Stimulated activated CD8-positive, alpha-beta memory T cell treated with anti-CD3 and anti-CD28 coated beads, Interleukin-15, amount 100 ng/mL, for 24 hours (primary cell): ENCODE measurements at places on chromosomes 12 and 14.

DNA sequence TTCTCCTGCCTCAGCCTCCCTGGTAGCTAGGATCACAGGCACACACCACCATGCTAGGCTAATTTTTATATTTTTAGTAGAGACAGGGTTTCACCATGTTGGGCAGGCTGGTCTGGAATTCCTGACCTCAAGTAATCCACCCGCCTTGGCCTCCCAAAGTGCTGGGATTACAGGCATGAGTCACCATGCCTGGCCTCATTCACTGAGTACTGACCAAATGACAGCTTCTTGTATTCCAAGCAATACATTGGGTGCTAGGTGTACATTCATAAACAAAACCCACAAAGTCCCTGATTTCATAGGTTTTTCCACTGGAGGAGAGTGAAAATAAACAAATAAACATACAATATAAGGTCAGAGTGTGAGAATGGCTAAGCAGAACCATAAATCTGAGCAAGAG is 136.3 kb downstream of the HELB start:
- DNase-seq: no peak

DNA sequence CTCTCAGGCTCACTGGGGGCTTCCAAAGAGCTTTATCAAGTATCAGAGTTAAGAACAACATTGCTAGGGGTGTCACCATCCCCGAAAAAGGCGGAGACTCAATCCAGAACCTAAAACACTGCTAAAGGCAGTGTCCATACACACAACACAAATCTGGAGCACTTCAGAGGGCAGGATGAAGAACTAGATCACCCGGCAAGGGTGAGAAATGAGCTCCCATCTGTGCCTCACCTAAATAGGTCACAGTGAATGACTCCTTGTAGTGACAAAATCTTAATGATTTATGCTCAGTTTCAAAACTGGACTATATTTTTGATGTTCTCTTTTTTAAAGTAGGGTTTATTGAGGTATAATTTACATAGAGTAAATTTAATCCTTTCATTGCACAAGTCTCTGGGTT is 25.6 kb downstream of the NIN start:
- DNase-seq: no peak

DNA sequence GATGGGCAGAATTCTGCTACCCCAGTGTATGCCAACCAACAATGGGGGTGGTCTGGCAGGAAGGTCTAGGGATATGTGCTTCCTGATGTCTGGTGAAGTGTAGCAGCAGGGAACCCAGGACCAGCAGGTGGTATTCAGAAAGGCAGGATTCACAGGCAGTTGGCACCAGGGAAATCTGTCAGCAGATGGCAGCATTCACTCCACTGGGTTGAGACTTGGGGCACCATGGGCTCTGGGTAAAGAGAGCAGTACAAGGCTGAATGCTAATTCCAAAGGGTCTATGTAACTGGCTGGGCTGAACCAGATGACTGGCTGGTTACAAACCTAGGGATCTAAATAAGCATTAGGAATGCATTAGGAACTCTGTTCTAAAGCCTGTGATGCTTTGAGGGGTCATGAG is 466.9 kb upstream of the STXBP6 start:
- no peak for DNase-seq

DNA sequence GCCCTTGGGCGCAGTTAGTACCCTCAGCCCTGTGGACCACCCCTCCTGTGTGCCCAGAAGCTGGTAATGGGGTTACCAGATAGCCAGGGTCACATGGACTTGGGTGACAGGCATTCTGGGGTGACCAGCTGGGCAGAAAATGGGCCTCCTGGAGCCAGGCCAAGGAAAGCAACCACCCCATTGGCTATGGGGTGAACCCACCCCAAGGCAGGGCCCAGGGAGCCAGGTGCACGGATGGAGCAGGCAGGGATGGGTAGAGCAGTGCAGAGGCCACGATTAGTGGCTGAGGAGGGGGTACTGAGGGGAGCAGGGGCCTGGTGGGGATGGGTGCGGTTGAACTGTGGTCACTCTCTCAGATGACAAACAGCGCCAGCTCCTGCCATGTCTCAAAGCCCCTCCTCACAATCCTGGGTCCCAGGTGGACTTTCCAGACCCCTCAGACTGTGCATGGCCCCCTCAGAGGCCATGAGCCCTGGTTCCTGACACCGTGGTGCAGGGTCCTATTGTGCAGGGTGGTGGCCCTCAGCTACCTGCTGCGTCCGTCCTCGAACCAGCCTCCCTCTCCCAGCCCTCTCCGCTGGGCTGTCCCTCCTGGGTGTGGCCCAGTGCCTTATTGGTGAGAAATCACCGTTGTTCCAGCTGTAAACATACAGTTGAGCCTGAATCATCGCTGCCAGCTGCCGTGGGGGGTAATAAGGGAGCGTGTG is 23.4 kb upstream of the BEGAIN start:
- no peak for DNase-seq

DNA sequence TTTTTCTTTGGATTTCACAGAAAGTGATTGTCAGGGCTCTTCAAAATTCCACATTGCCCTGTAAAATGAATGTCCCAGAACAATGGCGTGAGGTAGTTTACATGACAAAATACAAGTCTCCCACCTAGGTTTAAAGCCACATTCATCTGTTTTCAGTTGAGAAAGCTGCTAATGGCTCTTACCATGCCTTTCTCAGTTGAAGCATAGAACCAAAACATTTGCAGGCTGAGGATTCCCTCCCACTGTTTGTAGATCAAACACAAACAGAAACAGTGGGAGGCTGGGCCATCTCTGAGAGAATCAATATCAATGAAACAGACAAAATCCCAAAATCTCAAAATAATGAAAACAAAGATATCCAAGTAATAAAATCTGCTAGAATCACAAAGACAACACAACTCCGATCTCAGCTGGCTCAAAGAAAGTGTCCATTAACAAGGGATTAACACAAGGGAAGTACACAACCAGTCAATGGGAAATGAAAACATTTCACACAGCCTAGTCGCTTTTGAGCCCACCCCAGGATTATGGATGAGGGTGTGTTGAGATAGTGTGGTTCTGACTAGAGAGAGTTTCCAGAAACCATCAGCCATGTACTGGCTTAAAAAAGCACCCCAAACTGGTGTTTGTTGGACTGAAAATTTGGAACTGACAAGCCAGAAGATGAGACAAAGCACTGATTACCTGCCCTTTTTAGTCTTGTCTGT is 54.5 kb upstream of the TMEM260 start:
- no peak for DNase-seq

DNA sequence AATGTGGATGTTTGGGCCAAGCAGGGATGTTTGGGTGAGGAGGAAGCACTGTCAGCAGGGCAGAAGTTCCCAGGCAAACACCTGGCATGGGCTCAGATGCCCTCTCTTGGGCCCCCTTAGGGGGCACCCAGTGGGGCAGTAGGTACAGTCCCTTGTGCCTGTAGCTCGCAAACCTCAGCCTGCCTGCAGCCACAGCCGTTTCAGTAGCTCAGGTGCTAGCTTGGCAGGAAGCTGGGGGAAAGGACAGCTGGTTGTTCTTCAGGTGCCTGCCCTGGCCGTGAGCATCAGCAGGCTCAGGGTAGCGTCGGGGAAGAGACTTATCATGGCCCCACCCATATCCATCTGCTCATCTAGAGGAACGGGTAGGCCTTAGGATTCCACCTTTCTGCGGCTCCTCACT is 67.5 kb downstream of the B4GALNT3 start:
- no peak for DNase-seq

DNA sequence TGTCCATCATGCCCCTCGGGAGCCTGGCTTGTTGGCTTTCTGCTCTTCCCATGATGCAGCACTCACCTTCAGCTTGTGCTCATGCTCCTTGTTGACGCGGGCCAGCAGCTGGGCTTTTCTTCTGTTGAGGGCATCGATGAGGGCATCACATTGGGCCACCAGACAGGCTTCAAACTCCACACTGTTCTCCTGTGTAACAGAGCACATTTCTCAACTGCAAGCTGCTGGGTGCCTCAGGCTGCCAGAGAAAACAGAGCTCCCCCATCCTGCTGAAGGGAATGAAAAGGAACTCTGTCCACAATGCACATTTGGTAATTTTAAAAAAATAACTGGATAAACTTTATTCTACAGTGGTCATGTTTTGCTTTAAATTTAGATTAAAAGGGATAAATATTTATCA is 72.1 kb downstream of the TRIM9 start:
- no peak for DNase-seq

- DNase-seq: no peak
These were observed 53.7 kb downstream of the PLEKHA5 start for GRCh38 chr12:19183121-19183838.

GRCh38 chr12:49293056-49293956 is 1.6 kb upstream of the PRPH start:
- DNase-seq: no peak

GRCh38 chr14:56660677-56661389 is 81.2 kb downstream of the TMEM260 start:
- DNase-seq: no peak

DNA sequence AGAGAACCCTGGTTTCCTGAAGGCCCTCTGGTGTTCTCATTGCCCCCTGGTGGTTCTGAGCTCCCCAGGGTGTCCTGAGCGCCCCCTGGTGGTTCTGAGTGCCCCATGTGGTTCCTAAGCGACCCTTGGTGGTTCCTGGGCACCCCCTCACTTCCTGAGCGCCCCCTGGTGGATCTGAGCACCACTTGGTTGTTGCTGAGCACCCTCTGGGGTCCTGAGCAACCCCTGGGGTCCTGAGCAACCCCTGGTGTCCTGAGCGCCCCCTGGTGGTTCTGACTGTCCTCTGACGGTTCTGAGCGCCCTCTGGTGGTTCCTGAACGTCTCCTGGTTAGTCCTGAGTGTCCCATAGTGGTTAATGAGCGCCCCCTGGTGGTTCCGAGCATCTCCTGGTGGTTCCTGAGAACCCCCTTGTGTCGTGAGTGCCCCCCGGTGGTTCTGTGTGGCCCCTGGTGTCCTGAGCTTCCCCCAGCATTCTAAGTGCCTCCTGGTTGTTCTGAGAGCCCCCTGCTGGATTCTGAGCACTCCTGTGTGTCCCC is 568.3 kb downstream of the TMEM121 start:
- peak; percentile 40 for DNase-seq

DNA sequence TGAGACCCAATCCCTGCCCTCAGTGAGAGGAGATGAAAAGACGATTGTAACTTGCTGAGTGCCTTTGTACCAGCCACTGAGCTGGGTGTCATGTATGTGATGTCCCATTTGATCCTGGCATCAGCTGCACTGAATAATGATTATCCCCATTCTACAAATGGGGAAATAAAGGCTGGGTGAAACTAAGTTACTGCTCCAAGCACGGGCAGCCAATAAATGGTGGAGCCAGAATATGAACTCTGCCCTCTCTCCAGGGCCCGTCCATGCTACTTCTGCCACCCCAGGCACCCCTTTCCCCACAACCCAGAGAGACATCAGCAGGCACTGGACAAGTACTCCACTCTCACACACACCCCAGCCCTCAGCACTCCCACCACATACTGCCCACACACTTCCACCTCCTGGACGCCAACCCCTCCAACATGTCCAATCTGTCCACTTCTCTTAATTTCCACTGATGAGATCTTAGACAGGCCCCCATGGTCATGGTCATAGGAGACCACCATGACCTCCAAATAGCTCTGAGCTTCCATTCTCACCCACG is 115.8 kb downstream of the DICER1 start:
- DNase-seq: no peak

- no peak for DNase-seq
These were observed 74.2 kb downstream of the PAPOLA start for GRCh38 chr14:96576359-96576758.

- DNase-seq: no peak
These were observed 26.5 kb downstream of the BMP4 start for GRCh38 chr14:53929871-53930715.

GRCh38 chr12:131091413-131091975 is 137.8 kb downstream of the ADGRD1 start:
- DNase-seq: no peak

- no peak for DNase-seq
These were observed 12.5 kb downstream of the HSD17B6 start for GRCh38 chr12:56775638-56776037.

DNA sequence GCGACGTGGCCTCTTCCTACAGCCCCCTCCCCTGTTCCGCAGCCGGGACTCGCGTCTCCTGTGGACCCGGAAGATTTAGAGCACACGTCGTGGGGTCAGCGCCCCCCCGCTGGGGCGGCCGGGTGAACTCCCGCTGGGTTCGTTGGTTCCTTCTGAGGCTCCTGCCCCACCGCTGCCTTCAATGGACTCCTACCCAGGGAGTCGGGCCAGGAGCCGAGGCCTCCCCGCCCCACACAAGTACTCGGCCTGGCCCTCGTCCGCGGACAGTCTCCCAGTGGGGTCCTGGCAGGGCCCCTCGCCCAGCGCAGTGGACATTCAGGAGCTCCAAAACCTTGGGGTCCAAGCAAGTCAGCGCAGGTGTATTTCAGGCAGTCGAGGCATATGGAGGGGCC is 1.2 kb downstream of the MMP17 start:
- DNase-seq: no peak

- no peak for DNase-seq
These were observed 18.3 kb downstream of the SLC38A2 start for GRCh38 chr12:46354111-46354801.

GRCh38 chr12:33634544-33634943 is 194.9 kb upstream of the SYT10 start:
- DNase-seq: no peak

DNA sequence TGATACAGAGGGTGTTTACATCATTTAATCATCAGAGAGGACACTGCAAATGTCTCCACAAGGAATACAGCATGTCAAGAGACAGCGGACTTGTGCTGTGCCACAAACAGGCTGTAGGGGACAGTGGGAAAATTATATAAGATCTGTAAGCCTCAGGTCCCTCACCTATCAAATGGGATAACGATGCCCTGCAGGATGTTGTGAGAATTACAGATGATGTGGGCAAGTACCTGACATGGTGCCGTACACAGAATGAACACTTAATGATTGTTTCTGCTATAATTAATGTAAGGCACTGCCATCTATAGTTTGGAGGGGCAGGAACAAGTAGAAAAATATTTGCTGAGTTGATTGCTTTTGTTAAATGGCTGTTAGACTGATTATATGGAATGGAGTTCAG is 81.9 kb upstream of the GTF2A1 start:
- no peak for DNase-seq

- no peak for DNase-seq
These were observed 14.4 kb downstream of the DDX54 start for GRCh38 chr12:113170926-113171325.

- DNase-seq: no peak
These were observed 64.9 kb upstream of the FAM181A start for GRCh38 chr14:93862265-93862664.

DNA sequence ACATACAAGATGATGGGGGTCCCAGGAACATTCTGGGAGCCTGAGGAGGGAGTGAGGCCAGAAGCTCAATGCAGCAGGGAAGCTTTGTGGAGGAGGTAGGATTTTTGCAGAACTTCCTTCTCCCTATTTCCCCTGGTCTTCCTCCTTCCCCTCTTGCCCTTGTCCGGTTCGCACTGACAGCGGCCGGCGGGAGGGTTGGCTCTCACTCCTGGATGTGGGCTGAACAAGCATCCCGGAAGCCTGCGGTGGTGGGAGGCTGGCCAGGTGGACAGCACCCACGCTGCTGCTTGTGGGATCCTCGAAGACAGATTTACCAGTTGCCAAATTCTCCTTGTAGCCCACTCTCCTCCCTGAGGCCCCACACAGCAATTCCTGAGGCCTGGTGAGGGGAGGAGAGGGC is 112.2 kb downstream of the KCNA5 start:
- DNase-seq: no peak
